G401 (cell line): ENCODE measurements at places on chromosomes 7 and 10.

DNA sequence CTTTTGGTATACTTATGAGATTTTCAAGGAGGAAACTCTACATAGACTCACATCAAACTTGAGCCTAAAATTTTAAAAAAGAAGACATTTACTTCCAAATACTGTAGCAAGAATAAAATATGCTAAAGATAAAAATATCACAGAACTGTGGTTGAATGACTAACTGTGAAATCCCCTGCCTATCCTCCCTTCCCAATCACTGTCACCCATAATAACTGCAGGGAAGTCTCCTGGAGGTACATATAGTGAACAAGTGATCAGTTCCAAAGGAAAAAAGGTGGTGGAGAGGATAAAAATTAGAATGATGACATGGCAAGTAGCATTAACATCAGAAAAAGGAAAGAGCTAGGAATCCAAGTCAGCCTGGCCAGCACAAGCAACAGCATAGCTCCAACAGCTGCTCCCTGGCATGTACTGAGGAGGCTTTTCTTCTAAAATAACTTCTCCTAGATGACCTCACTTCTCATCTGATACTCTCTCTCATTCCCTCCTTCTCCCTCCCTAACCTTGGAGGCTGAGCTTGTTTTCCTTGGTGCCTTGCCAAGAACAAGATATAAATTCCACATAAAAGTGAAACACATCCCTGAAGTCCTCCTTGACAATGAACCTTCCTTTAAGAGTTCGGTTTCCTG lies 124.0 kb downstream of the IQUB start:
- peak; percentile 81 for DNase-seq

- peak; percentile 25 for DNase-seq
Observed at GRCh38 chr7:99109108-99110051, 34.5 kb downstream of the SMURF1 start.

GRCh38 chr7:157293413-157293788 lies 43.4 kb upstream of the DNAJB6 start:
- DNase-seq = no peak

DNA sequence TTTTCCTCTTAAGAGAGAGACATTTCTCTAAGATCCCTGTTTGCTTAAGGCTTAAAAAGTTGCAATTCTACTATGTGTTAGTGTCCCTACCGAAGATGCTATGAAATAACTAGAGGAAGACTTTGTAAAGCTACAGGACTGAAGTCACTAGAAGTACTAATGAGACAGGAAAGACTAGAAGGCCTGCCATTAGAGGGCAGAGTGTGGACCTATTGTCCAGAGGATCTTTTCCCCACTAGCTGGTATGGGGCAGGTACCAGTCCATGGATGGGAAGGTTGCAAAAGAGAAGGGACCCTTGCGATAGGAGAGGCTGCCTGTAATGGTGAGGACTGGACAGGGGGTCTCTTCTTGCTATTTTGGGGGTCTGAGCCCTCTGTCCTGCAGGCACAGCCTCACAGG lies 178.1 kb downstream of the TMEM178B start:
- no peak for DNase-seq

DNA sequence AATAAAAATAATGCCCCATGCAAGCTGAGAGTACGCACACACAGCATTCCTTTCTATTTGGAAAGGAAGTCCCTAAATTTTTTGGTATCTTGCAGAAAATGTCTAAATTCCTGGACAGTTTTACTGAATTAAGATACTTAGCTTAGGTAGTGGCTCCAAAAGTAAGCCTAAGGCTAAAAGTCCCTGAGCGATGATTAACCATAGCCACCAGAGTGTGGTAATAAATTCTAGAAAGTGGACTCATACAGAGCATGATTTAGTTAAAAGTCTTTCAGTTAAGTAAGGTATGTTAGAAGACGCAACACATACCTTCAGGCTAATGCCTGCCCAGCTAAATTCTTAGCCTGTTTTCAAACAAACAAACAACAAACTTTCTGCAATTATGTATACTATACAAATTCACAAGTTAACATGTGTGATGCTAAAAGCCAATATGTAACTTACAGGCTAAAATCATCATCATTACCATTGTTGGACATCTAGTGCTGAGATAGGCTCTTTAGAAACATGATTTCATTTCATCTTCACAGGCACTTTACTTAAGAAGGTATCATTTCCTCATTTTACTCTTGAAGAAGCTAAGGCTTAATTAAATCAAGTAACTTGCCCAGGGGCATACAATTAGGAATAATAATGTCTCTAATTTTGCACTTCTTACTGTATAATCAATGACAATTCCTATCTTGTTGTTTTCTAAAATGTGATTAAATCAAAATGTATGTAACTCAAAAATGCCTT lies 261.4 kb upstream of the YAE1 start:
- no peak for DNase-seq
